ENCODE measurements at places on chromosomes 2 and 18.

- no peak for DNase-seq
These were observed 78.0 kb upstream of the BZW1 start for GRCh38 chr2:200733713-200734198.

DNA sequence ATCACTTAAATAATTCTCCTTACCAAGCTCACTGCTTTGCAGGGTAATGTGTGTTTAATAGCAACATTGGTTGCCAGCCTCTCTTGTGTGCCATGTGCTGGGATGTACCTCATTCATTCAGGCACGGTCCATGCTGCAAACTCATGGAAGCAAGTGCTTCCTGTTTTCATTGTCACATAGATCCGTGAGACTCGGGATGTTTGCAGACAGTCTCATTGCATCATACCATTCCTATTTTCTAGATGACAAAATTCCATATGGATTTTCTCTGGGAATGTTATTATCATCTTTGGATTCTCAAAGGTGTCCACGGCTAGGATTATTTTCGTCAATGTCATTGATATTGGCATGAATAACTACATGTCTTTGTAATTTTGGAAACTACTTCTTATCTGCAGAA lies 60.0 kb upstream of the HDAC4 start:
- DNase-seq: no peak

DNA sequence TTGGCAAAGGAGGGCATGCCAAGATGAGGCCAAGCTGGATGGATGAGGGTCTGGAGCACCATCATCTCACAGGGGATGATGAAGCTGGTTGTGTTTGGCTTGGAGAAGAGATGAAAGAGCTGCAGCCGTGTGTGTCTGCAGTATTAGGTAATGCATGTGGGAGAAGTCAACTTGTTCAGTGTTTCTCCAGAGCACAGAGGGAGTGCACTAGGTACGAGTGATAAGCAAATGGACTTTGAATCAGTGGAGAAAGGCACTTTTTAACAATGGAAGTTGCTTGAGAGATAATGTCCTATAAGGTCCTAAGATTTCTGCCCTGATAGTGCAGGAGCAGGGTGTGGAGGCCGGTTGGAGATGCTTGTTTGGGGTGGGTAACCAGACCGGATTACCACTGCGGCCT lies 36.0 kb downstream of the SLC14A2 start:
- DNase-seq: no peak

GRCh38 chr18:12928641-12929040 lies 19.2 kb upstream of the SEH1L start:
- no peak for DNase-seq

DNA sequence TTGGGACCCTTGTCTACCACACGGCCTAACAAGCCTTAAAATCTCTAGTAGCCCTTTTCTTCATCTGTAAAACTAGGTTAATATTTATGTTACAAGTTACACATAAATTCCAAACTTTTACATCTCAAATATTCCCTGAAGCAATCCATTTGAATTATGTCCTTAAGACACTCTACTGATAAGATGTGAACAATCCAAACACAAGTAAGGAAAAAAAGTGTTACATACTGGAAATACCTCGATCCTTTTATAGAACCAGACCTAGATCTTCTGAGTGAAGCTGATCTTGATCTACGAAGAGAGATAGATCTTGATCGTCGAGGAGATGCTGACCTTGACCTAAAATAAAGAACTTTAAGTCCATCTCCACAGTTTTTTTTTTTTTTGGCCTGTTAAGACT lies 3.3 kb downstream of the SRSF7 start:
- no peak for DNase-seq

DNA sequence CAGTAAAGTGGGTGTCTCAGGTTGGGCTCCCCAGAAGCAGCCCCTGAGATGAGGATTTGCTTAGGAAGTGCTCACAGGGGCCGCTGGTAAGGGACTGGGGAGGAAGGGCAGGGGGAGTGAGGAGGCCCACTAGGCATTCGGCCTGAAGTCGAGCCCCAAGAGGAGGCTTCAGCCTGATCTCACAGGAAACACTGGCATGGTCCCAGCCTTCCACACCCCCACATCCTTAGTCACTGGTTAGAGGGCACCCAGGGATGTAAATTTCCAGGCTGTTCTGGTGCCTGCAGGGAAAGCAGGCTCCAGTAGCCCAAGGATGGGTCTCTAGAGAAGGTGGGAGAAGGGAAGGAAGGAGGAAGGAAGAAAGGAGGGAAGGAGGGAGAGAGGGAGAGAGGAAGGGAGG lies 22.4 kb upstream of the KCNK3 start:
- DNase-seq: peak; percentile 12

- DNase-seq: peak; percentile 25
These were observed 29.7 kb upstream of the PID1 start for GRCh38 chr2:229300790-229301189.

DNA sequence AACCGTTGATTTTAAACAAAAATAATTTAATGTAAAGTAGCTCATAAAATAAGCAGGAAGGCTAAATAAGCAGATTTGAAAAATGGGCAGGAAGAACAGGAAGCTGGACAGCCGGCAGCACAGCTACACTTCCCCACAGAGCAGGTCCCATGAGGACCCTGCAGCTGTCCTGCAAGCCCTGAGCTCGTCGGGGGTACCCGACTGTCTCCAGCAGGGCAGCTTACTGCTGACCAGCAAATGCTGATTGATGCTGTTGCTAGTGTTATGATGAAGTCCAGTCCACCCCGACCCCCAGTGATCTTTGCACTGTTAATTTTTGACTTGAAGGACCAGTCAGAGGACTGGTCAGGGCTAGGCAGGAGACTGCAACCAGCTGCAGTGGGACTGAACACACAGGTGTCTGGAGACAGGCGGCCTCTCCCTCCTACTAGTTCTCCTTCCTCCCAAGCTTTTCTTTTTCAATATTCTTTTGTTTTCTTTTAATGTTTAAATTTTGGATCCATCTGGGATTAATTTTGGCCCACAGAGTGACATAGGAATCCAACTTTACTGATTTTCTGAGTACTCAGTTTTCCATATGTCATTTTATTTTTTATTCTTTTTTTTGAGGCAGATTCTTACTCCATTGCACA lies 27.7 kb downstream of the POLE4 start:
- no peak for DNase-seq

DNA sequence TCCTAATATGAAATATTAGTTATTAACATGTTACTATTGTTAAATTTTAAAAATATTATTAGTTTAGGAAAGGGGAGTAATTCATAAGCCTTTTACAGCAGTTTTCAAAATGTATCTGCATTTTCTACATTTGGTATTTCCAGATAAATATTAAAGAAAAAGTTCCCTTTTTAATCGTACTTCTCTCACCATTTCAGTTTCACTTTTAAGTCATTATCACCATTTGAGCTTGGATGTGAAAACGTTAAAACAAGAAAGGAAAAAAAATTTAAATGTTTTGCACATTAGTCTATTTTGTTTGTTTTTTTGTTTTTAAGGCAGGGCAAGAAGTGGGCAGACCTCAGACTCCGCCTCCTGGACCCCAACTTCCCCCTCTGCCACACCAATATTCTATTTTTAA lies 3.3 kb upstream of the SRSF7 start:
- no peak for DNase-seq

- no peak for DNase-seq
These were observed 629.0 kb upstream of the NXPH2 start for GRCh38 chr2:139409212-139409611.

- peak; percentile 96 for DNase-seq
These were observed 152.9 kb downstream of the SPP2 start for GRCh38 chr2:234203135-234203984.

DNA sequence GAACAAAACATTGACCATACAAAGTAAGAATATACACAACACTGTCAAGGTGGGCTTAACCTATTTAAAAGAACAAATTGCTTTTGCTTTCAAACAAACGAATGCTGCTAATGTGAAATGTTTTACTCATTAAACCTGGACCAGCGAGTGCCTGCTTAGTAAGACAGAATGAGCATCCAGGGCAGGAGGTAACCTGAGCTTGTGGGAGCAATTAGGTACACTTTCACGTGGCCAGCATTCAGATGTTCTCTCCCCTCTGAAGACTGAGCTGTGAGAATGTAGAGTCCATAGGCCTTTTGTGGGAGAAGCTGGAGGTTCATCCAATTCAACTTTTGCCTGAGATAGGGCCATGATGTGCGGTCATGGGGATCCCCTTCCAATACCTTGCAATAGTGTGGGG lies 266.5 kb downstream of the TSN start:
- no peak for DNase-seq

GRCh38 chr2:240441326-240441992 lies 6.0 kb downstream of the GPC1 start:
- DNase-seq: no peak

DNA sequence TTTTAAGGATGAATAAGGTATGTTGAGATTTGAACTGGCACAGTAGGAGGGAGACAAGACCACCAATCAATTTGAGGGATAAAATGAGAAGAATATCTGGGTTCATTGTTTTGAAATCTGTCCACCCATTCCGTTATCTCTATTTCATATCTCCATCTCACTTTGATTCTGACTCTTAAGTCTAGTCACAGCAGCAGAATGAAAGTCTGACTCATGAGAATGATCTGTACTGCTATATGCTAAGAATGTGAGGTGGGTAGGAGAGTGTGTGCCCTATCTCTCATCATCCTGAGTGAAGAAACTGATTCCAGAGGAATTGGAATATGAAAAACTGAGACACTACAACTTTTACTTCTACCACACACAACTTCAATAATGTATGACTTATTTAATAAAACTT lies 1994.5 kb upstream of the PIK3C3 start:
- DNase-seq: peak; percentile 70

DNA sequence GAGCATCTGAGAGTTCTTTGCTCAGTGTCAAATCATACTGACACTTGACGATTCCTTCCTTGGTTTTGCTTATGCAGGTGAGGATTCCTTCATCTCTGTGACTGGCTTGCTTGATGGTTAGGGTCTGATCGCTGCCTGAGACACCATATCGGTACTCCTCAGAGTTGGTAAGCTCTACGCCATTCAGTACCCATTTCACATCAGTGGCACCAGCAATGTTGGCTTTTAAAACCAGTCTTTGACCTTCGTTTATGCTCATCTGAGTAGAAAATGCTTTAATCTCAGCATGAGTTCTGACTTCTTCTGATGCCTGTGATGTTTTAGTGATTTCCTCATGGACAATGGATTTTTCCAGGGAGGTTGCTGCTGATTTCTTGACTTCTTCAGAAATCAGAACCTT lies 48.4 kb downstream of the PLEKHA3 start:
- no peak for DNase-seq

DNA sequence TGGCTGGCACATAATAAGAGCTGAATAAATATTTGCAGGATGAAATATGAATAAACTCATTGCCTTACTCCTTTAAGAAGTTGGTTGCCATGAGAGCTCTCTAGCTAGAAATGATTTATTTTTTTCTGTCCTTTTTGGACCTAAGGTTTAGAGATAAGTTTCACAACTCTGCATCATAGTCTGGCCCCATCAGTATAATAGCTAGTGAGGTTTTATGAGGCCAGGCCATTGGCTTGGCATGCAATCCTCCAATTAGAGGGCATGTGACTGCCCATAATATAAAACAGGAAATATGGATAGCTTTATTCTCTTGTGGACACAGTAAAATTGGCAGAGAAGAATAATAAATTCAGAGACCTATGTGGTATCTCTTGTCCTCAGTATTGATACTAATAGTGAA lies 26.2 kb upstream of the INSIG2 start:
- peak; percentile 54 for DNase-seq

DNA sequence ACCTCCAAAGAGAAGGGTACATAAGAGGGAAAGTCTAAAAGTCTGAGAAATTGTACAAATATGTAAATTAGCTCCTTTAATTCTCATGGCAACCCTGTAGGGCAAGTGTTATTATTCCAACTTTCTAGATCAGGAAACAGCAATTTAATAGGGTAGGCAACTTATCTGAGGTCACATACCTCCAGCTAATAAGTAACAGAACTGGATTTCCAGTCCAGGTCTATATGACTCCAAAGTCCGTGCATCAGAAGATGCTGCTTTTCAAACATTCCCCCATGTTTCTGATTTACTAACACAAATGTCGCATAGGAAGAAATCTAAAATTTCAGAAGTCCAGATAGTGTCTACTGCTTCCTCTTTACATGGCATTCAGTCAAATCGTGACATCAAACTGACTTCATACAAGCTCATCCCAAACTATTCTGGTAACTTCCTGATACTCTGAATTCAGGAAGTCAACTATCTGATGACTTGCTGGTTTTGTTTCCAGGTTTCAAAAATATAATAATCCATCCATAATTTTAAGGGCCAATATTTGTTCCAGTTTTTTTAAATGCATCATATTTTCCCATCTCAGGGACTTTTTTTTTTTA lies 419.3 kb upstream of the ACVR2A start:
- no peak for DNase-seq

DNA sequence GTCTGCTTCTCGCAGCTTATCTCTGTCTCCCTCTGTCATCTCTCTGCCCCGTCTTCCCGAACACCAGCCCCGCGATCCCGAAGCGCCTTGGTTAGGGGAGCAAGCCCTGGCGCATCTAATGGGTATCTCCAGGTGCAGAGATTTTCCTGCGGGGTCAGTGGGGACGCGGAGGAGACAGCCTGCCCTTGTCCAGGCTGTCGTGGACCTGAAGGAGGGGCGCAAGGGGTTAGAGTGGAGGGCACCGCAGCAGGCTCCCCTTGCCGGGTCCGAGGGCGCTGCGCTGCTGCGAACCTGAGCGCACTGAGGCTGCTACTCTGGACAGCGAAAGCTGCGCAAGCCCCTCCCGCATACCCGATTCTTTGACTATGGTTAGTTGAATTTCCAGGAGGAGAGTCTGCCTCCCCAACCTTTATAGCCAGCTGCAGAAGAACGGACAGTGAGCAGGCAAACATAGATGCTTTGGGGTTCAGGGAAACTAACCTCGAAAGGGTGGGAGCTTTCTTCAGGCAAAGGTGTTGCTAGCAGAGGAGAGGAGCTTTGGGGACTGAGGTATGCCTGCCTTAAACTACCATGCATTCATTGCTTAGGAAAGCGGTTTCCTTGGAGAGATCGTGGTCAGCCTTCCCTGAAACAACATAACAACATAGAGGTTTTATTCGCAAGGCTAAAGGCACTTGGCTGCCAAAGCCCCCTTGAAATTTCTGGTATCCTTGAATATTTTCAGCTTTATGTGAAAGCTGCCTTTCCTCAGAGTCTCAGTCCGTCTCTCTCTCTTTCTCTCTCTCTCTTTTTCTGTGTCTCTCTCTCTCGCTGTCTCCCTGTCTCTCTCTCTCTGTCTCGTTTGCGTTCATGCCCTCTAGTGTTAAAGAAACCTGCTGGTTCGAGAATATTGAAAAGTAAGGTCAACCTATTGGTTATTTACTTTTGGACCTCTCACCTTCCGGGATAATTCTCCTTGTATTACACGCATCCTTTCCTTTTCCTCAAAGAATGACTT lies 1.6 kb downstream of the GALNT13 start:
- no peak for DNase-seq

GRCh38 chr2:10132596-10132995 lies 10.1 kb downstream of the RRM2 start:
- DNase-seq: no peak

- peak; percentile 75 for DNase-seq
These were observed 73.5 kb downstream of the GLI2 start for GRCh38 chr2:120809151-120809550.

DNA sequence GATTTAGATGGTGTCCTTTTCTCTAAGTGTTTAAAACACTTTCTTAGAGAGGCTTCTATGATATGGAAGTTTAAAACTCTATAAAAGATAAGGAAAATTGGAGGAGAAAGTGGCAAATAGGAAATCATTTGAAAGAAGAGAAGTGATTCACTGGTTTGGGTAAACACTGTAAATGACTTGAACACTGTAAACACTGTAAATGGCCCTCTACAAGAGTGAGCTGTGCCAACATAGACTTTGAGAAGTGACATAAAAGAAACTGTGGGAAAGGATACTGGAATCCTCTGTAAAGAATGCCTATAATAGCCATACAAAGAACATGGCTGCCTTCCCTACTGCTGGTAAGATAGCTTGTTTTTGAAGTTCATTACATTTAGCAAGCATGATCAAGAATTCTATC lies 210.9 kb upstream of the SIX3 start:
- no peak for DNase-seq
